NAMALWA (cell line): ENCODE measurements at places on chromosomes 7 and 10.

- no peak for DNase-seq
Observed at GRCh38 chr10:15579605-15580004, 140.1 kb downstream of the ITGA8 start.

GRCh38 chr7:116097365-116098009 is 66.9 kb upstream of the TFEC start:
- DNase-seq = no peak

GRCh38 chr10:75168275-75168674 is 42.3 kb upstream of the VDAC2 start:
- DNase-seq = no peak

DNA sequence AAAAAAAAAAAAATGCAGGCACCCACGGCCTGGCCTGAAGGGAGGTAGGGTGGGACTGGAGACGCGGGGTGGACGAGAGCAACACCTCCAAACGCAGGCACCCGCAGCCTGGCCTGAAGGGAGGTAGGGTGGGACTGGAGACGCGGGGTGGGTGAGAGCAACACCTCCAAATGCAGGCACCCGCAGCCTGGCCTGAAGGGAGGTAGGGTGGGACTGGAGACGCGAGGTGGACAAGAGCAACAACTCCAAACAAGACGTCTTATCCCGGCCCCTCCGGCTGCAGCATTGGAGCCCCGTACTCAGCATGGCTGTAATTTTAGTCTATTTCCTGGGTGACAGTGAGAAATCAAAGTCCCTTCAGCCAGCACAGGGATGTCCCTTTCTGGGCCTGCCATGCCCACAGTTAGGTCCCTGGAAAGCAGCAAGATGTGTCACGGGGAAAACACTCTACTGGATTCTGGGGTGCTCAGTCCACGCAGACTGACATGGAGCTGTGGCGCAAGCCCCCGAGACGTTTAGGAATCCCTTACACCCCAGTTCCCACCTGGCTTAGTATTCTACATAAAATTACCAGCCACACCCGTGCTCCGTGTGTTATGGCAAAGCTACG is 119.9 kb downstream of the WDR37 start:
- no peak for DNase-seq

GRCh38 chr10:50621968-50622705 is 1.6 kb downstream of the SGMS1 start:
- DNase-seq = peak; percentile 92

DNA sequence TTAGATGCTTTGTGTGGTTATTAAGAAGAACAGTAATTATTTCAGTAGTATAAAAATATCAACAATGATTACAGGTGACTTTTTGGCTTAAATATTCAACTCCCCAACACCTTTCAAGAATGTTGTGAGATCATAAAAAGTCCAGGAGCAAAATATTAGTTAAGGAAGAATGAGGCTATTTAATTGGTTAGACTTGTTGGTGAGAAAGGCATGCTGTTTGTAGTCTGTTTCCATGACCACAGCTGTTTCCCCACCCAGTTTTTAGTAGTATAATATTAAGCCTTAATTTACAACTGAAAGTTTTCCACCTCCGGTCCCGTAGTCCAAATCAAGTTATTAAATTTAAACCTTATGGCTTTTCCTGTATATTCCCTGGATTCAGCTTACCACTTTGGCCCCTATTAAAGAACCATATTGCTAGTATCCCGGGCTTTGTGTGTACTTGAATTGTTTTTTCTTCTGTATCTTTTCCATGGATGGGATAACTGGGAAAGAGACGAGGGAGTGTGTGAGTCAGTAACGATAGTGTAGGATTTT is 133.3 kb downstream of the CELF2 start:
- DNase-seq = no peak

DNA sequence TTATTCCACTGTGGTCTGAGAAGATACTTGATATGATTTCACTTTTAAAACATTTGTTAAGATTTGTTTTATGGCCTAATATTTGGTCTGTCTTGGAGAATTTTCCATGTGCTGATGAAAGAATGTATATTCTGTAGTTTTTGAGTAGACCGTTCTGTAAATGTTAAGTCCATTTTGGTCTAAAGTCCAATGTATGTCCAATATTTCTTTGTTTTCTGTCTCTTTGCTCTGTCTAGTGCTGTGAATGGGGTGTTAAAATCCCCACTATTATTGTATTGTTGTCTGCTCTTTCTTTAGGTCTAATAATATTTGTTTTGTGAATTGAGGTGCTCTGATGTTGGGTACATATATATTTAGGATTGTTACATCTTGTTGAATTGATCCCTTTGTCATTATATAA is 31.3 kb downstream of the DNAJC9 start:
- DNase-seq = no peak

DNA sequence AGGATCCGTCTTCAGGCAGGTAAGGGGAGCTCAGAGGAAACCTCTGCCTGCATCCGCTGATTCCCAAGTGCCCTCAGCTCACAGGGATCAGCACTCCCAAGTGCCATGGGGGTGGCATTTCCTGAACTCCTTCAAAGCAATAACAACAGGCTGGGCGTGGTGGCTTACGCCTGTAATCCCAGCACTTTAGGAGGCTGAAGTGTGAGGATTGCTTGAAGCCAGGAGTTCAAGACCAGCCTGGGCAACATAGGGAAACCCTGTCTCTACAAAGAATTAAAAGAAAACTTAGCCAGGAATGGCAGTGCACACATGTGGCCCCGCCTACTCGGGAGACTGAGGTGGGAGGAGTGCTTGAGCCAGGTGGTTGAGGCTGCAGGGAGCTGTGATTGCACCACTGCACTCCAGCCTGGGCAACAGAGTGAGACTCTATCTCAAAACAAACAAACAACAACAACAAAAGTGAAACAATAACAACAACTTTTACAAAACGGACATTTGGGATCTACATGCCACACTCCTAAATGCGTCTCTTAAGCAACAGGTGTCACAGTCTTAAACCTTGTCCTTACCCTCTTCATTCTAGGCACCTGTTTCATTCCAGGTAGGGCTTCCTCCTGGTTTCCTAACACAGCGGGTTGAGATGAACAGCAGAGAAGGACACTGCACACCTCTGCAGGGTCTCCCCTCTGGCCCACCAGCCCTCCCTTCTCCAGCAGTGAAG is 73.8 kb downstream of the PAXIP1 start:
- no peak for DNase-seq

GRCh38 chr10:49844775-49845595 is 82.9 kb upstream of the OGDHL start:
- DNase-seq = no peak

- no peak for DNase-seq
Observed at GRCh38 chr10:118256209-118256608, 85.9 kb downstream of the FAM204A start.

DNA sequence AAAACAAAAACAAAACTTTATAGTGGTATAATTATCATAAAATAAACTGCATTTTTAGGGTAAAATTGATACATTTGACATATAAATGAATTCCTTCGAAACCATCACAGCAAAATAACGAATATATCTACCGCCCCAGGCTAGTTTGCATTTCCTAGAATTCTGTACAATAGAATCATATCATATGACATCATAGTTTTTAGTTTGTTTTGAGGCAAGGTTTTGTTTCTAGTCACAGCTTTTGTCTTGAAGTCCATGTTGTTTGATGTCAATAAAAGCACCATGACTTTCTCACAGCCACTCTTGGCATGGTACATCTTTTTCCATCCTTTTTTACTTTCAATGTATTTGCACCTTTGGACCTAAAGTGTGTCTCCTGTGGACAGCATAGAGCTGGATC is 102.9 kb downstream of the FOXL3 start:
- no peak for DNase-seq

DNA sequence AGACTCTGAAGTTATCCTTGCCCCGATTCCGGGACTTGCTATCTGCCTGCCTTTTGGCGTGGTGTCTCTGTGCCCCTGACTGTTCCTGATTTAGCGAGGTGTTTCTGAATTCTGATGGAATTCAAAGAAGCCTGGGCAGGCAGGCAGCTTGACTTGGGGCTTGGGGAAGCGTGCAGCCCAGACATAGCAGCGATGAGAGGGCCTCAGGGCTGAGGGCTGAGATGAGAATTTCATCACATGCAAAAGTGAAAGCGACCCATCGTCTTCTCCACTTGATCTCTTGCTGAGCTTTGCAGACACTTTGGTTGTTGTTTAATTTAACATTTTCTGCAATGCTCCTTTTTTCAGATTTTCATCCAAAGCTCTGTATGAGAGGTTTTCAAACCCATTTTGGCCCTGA is 57.8 kb downstream of the TCF7L2 start:
- no peak for DNase-seq

GRCh38 chr7:137668404-137668803 is 178.4 kb downstream of the DGKI start:
- DNase-seq = no peak

GRCh38 chr7:45589915-45590678 is 15.9 kb downstream of the ADCY1 start:
- DNase-seq = no peak

DNA sequence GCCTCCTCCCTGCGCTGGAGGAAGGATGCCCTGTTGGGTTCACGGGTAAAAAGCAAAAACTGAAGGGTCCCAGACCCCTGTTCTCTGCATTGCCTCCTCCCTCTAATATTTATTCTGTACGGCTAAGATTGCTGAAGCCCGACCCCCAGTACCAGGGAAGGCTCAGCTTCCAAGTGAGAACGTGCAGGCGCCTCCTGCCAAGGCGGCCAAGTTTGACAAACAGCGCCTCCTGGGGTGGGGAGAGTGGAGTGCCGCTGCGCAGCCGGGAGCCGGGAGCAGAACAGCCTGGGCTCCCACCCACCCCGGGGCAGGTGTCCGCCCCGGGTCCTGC is 4.7 kb upstream of the EBF3 start:
- DNase-seq = no peak

- DNase-seq = no peak
Observed at GRCh38 chr7:133750287-133750686, 376.9 kb upstream of the LRGUK start.

GRCh38 chr7:114084472-114085312 is 165.9 kb upstream of the PPP1R3A start:
- no peak for DNase-seq

DNA sequence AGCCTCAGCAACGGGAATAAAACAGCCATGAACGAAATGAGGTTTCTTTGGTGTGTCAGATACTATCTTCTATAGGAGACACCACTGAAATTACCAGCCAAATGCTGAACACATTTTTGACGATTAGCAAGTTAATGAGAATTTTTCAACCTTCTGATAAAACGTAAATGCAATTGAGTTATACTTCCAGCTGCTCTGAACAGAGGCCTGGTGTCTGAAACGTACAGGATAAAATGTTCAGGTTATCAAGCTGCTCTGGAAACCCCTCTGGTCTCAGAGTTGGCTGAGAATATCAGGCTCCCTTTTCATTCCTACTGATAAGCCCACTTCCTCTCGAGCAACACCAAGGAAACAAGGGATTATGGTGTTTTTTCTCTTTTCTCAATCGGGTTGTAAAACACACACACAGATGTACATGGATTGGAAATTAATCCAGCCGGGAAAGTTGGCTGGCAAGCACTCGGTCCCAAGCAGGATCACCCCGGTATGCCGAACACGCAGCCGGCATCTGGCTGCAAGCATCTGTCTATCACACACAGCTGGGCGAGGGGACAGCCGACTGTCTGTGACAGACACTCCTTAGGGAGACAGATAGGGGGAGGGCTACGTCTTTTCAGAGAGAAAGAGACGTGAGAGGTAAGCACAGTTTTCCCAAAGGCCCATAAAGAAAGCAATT is 171.8 kb downstream of the PRKAG2 start:
- no peak for DNase-seq

DNA sequence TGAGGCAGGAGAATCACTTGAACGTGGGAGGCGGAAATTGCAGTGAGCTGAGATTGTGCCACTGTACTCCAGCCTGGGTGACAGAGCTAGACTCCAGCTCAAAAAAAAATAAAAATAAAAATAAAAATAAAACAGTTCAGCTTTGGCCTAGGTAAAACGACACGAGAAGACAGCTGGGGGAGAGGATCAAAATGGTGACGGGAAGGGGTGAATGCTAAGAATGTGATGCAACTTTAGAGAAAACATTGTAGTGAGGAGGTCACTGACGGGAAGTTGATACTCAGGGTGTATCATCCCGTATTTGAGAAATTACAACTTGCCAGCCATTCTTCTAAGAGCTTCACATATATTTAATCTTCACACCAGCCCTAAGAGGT is 1.1 kb downstream of the NDST2 start:
- no peak for DNase-seq

DNA sequence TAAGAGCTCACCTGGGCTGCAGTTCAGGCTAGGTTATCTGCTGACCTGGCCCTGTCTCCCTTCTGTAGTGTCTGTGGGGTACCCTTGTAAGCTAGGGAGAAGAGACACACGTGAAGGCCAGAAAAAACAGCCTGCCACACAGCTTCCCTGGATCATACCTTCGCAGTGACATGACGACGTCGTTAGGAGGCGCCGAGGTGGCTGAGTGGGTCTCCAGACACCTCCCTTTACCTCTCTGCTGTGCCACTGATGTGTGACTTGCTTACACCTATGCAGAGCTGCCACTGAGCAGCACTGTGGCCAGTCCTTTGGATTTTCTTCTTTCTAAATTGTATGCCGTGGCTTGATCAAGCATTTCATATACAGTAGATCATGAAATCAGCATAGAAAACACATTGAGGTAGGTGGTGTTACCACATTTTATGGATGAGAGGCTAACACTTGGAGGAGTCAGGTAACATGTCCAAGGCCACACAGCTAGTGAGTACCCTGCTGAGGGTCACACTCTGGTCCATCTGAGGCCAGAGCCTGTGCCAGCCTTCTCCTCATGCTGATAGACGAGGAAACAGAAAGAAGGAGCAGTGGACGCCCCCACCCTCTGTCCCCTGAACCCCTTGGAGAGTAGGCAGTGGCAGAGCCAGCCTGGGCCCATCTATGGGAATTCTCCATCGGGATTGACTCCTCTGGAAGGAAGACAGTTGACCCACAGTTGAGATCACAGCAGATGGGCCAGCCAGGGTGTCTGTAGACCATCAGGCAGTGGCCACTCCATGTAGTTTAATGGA is 23.1 kb downstream of the HTRA1 start:
- DNase-seq = no peak

DNA sequence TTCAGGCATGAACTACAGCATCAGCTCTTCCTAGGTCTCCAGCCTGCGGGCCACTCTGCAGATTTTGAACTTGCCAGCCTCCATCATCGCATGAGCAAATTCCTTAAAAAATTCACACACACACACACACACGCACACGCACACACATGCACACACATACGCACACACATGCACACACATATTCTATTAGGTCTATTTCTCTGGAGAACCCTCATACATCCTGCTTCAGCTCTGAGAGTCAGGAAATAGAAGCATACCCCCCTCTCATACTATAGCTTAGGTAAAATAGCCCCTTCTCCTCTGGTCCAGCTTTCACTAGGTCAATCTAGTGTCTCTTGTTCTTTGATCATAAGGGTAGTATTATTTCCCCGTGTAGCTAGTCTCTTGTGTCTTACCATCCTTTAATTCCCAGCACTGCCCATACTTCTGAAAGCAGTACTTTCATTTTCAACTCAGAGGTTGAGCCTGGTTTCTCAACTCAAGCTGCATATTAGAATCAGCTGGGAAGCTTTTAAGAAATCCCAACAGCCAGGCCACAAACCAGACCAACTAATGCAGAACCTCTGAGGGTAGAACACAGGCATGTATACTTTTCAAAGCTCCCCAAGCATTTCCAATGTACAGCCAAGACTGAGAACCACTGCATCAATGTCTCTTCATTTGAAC is 30.9 kb upstream of the ITGB8 start:
- DNase-seq = no peak
